Stimulated activated CD4-positive, alpha-beta T cell treated with anti-CD3 and anti-CD28 coated beads, TNF-alpha, amount 100 ng/mL, for 4 hours (primary cell): ENCODE measurements at places on chromosomes 2 and 18.

- DNase-seq: no peak
These were observed 82.8 kb upstream of the HAAO start for GRCh38 chr2:42874949-42875801.

DNA sequence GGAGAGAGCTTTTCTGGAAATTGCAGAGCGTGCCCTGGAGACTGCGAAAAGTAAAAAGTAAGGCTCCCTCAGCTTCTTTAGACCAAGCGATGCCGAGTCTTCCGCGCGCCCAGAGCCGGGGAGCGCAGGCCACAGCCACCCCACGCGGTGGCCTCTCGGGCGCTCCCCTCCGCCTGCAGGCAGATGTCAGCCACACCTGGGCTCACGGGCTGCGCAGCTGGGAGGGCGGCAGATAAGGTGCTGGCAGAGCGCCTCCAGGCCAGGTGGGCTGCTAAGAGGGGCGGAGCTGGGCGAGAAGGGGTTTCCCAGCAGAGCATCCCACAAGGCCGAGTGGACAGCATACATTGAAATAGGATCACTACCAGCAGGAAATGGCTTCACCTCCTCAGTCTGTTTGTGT lies 81.7 kb downstream of the ARHGEF4 start:
- no peak for DNase-seq

GRCh38 chr2:137223722-137224121 lies 458.4 kb downstream of the THSD7B start:
- no peak for DNase-seq

DNA sequence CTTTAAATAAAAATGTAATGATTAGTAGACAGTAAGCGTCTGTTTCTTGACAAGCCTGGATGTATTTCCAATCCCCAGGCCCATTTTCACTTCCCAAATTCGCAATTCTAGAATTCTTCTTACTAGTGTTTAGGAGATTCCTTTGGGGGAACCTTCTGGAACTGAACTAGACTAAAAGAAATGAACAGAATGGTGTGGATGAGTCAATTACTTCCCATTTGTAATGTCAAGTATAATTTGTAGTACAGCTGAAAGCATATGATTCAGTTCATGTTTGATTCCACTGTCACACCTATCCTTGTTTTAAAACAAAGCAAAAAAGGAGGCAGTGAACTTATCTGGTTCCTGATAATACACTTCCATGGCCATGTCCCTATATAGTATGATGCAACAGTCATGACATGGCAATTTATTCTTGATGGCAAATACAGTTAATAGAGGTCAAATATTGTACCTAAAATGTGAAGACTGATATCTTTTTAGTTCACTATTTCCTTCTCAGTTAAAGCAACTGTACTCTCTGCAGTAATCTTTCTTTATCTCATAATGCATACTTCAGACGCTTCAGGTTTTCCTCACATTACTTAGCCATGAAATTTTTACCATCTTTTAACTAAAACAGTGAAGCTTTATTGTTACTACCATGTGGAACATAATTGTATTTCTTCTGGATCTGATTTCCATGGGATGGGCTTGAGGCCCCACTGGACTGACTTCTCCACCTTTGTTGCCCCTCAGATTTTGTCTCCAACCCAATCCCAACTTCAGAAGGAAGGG lies 2.0 kb downstream of the IDH1 start:
- no peak for DNase-seq

DNA sequence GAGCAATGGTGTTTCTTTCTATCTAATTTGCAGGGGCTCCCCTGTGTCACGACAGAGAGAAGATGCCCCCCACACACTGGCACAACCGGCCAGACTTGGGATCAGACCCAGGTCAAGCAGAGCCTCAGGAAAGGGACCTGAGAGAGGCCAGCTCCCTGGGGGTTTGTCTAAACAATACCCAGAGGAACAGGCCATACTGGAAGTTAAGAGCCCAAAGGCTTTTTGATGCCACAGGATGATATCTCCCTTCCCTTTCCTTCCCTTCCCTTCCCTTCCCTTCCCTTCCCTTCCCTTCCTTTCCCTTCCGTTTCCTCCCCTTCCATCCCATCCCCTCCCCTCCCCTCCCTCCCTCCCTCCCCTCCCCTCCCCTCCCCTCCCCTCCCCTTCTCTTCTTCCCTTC lies 139.2 kb downstream of the ARL4C start:
- no peak for DNase-seq

GRCh38 chr2:220221992-220222391 lies 594.6 kb downstream of the SLC4A3 start:
- no peak for DNase-seq

- DNase-seq: no peak
These were observed 997 bp upstream of the DRC1 start for GRCh38 chr2:26400723-26401122.

- no peak for DNase-seq
These were observed 256.5 kb downstream of the CDH20 start for GRCh38 chr18:61589724-61590065.

DNA sequence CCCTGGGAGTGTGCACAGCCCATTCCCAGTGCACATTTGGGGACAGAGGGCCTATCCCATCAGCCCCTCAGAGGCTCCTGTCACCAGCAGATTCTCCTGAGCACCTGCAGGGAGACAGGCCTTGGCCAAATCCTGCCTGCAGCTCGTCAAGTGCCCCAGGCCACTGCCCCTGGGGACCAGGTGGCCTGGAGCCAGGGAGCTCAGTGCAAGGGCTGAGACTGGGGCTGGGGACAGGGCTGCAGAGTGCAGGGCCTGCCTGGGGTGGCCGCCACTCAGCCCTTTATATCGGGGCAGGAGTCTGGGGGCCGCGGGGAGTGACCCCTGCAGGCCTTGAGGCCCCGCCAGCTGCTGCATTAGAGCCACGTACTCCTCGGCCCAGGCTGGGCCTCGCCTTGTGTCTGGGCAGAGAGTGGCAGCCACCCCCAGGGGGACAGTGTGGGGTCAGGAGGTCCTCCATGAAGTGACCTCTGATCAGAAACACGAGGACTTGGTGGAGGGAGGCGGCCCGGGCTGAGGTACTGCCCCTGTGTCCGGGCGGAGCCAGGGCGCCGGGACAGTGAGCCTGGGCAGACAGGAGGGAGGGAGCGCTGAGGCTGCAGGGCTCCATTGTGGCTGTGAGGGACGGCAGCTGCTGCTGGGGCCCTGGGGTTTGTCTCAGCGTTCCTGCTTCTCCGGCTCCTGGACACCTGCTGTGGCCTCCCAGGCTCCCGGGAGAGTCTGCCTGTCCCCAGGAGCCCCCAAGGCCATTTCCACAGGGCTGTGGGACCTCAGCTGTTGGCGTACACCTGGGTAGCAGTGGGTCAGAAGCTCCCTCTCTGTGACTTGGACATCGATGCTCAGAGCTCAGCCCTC lies 24.2 kb downstream of the GPC1 start:
- no peak for DNase-seq

GRCh38 chr2:230863442-230864121 lies 1.2 kb upstream of the ITM2C start:
- no peak for DNase-seq

- DNase-seq: no peak
These were observed 377.8 kb upstream of the POU3F3 start for GRCh38 chr2:104476075-104476474.

GRCh38 chr18:59820663-59821062 lies 79.1 kb upstream of the PMAIP1 start:
- DNase-seq: no peak

DNA sequence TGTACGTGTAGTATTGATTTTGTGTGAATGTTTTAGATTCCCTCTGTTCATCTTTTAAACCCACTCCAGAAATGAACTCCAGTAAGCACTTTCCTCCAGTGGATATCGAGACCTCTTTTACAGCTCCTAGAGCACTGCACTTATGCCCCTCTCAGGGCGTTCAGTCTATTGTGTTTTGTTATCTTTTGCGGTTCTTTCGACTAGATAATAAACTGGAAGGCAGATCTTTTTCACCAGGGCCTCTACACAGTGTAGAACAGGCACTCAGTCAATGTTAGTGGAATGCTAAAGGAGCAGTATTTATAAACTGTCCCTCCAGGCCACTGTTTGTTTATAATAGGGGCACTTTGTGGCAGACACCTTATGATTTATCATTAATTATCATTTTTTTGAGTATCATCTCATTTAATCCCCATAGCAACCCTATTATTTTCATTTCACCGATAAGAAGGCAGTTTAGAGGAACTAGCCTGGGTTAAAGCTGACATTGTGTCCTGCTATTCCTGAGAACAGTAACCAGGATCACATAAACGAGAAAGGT lies 742 bp upstream of the SOS1 start:
- no peak for DNase-seq

- no peak for DNase-seq
These were observed 133.8 kb downstream of the MEMO1 start for GRCh38 chr2:31877008-31877407.

DNA sequence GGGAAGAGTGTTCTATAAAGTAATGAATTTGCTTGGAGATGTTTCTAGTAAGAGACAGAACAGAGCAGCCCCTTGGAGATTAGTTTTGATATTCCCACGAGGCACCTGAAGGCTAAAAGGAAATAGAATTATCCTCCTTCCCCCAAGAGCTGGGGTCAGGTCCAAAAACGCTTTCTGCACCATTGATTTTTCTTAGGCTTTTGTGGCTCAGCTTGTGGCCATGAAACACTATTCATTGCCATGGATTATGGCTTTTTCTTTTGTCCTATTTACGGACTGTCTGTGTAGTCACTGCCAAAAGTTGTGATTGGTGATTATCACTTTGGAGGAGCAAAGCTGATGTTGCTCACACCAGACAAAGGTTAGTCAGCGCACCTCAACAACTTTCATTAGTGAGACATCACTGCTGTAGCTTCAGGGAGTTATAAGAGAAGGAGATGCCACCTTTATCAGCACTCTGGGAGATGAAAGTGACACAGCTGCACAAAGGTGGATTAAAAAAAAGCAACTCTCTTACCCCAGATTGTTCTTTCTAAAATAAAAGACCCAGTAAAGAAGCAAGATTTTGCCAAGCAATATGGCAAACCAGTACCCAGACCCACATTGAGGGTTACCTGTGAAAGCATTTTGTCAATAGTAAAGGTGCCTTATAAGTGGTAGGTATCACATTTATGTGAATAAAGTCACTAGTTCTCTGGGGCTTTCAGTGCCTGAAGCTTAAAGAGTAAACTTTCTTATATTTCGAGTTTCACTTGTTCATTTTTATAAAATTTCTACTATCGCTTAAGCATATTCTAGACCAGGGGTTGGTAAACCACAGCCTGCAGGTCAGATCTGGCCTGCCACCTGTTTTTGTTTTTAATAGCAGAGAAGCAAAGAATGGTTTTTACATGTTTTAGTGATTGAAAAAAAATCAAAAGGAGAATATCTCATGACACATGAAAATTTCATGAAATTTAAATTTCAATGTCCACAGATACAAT lies 10.6 kb downstream of the CXCR4 start:
- no peak for DNase-seq

DNA sequence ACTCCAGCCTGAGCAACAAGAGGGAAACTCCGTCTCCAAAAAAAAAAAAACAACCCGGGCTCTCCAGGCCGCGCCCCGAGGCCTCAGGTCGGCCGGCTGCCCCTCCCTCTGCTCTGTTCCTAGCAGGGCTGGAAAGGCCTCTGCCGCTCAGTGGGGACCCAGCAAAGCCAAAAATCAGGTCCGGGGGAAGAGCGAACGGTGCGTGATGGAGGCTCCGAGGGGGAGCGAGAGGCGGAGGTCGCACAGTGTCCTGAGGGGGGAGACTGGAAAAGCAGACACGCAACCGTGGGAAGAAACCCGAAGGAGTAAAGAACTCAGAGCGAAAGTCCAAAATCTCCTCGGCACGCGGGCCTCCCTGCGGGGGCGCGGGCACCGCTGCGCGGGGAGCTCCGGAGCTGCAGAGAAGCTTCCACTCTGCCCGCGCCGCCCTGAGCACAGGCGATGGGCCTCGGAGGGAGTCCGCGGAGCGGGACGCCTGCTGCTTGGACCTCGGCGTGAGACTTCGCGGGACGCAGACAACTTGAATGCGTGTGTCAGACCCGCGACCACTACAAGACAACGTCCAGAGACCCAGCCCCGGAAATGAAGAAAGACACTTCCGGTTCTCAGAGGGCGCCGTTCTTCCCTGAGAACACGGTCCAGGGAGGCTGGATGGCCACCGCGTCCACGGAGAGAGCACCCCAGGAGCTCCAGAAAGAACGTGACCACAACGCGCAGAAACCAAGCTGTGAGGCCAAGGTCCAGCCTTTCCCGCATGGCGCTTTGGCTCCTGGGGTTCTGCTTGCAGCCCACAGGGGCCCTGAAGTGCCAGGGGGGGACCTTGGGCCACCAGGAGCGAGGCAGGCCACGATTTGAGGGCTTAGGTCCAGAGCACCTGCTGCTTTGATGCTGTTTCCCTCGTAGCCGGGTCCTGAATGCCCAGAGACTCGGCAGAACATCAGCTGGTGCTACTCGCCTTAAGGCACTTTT lies 219.8 kb downstream of the DPP10 start:
- no peak for DNase-seq

GRCh38 chr2:134336352-134336751 lies 82.5 kb downstream of the MGAT5 start:
- no peak for DNase-seq

DNA sequence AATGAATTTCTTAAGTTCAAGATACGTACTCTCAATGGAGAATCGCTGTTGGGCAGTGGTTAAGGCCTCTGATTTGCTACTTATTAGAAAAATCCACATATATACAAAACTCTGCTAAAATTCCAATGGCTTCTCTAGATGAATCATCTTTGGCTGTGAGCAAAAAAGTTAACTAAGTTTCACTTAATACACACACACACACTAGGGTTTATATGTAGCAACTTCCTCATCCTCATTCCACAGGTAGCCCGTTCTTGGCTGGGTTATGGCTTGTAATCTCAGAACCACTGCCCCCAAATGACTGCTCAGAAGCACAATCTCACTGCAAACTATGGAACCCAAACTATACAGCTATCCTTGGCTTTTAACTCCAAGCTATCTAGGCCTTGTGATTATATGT lies 99.7 kb downstream of the SMAD2 start:
- DNase-seq: no peak

GRCh38 chr2:23993736-23994269 lies 16.1 kb upstream of the MFSD2B start:
- no peak for DNase-seq

DNA sequence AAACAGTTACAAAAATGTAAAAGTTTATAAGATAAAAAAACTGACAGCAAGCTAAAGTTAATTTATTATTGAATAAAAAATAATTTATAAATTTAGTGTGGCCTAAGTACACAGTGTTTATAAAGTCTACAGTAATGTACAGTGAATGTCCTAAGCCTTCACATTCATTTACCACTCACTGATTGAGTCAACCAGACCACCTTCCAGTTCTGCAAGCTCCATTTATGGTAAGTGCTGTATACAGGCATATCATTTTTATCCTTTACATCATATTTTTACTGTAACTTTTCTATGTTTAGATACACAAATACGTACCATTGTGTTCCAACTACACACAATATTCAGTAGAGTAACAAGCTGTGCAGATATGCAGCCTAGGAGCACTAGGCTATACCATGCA lies 184.2 kb upstream of the LRATD1 start:
- DNase-seq: no peak
